Kidney (tissue), 22 donors: ENCODE measurements at places on chromosomes 7 and 10. TPM values are rescaled to one million over a fixed set of nuclear protein-coding genes. Genes with fewer than 3 reads are reported as not detected.

- no peaks in the 10 kb centered on the region for H3K27me3 ChIP-seq
- DNase-seq = no peak
- H3K27ac ChIP-seq = no peak overlapping the region
Observed at GRCh38 chr7:104096683-104097082, 107.2 kb upstream of the RELN start.

FOXI2 gene
- 1.1 TPM for total RNA-seq

DNA sequence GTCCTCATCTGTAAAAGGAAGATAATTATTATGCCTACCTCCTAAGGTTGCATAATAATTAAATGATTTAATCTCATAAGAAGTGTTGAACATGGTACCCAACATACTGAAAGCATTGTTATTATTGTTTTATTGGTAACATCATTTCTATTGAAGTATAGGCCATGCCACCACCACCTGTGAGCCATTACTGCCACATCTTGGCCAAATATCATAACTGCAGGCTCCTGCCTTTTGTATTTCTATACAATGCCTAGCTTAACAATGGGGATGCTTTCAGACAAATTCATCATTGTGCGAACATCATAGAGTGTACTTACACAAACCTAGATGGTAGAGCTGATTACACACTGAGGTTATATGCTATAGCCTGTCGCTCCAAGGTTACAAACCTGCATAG lies 61.1 kb upstream of the NPSR1 start:
- H3K27me3 ChIP-seq = no peaks in the 10 kb centered on the region
- no peaks in the 10 kb centered on the region for H3K36me3 ChIP-seq
- H3K4me3 ChIP-seq = no peak overlapping the region
- no peak for DNase-seq
- no peak overlapping the region for H3K27ac ChIP-seq

DNA sequence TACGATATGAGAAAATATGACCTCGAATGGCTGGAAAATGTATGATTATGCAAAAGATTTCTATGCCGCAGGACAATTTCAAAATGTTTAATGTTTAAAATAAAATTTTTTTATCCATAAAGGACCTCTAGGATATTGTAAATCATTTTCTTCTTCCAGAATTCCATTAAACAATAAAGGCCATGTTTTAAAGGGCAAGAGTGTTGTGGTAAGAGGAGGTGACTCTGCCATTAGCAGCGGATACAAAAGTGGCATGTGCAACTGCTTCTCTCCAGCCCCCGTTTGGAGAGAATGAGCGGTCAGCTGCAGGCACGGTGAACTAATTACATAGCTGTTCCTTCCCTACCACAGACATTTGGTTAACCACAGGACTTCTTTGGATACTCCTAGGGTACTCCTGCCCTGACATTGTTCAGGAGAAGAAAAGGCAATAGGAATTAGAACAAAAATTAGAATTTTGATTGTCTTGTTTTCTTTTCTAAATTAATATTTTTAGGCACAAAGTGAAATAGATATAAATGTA lies 63.8 kb downstream of the HBP1 start:
- no peaks in the 10 kb centered on the region for H3K27me3 ChIP-seq
- H3K4me1 ChIP-seq = no peaks in the 10 kb centered on the region
- DNase-seq = no peak
- H3K4me3 ChIP-seq = no peak overlapping the region
- no peaks in the 10 kb centered on the region for H3K36me3 ChIP-seq

GRCh38 chr10:91036807-91037411 lies 116.0 kb upstream of the ANKRD1 start:
- DNase-seq = no peak
- H3K27me3 ChIP-seq = no peaks in the 10 kb centered on the region
- H3K4me3 ChIP-seq = no peak overlapping the region
- H3K36me3 ChIP-seq = no peaks in the 10 kb centered on the region
- H3K27ac ChIP-seq = no peak overlapping the region

DNA sequence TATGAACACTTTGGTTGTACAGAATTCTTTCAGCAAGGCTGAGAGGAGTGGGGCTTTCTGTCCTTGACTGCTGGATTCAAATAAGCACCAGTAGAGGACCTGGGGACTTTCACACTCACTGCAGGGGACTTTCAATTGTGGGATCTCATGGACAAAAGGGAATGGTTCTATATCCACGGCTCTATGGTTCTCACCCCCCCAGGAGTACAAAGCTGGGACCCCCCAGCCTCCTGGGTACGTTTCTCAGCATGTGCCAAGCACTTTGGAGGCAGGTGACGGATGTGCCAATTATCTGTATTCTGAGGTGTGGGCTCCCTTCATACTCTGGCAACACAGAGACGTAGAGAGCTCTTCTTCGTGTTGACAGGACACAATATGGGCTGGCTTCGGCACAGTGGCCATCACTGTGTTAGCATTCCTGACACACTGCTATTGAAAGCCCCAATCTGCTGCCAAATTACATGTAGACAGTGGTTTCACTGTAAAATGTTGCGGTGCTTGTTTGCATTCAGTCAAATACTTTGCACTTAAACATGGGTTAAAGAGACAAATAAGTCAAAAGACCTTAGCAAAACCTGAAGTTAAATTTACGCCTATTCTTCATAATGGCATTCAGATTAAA lies 92.7 kb upstream of the SAMD8 start:
- H3K27me3 ChIP-seq = no peaks in the 10 kb centered on the region
- H3K4me3 ChIP-seq = no peak overlapping the region
- no peaks in the 10 kb centered on the region for H3K4me1 ChIP-seq

MMP21 gene
- total RNA-seq = 0.13 TPM

DNA sequence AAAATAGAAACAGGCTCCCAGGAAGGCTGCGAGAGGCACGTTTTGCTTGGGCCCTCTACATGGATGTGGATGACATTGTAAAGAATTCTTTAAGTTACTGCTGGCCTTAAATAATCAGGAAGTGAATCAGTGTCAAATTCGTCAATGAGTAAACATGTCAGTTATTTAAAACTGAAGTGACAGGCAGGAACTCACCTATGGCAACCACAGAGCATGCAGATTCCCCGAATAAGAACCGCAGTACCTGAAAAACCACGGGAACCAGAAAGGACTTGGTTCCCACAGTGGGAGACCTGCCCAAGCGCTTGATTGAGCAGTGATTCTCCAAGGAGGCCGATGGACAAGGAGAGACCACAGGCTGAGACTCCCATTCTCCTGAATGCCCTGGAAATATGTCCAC lies 351.2 kb upstream of the AKR1E2 start:
- H3K27me3 ChIP-seq = no peaks in the 10 kb centered on the region
- H3K4me3 ChIP-seq = no peak overlapping the region
- no peak for DNase-seq

NRG3 gene
- 5.4 TPM for total RNA-seq

DNA sequence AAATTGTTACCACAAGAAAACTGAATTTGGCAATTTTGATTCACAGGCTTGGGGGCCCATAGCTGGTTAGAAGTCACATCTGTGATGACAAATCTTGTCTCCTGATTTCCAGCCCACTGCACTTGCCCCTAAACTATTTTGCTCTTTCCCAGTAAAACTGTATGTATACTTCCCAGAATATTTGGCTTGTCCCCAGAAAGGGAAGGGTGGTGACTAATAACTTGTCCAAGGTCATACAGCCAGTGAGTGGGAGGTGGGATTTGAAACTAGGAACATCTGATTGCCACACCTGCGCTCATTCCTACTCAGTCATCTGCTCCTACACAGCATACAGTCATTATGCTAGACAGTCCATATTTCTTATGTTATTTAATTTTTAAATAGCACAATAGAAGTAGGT lies 304.5 kb downstream of the SDHAF3 start:
- H3K36me3 ChIP-seq = no peaks in the 10 kb centered on the region
- H3K4me1 ChIP-seq = no peaks in the 10 kb centered on the region
- DNase-seq = no peak
- H3K4me3 ChIP-seq = no peak overlapping the region
- H3K27ac ChIP-seq = peak overlapping the region; percentile 32

EGR2 gene
- total RNA-seq = 1.6 TPM

- no peaks in the 10 kb centered on the region for H3K27me3 ChIP-seq
- H3K27ac ChIP-seq = no peak overlapping the region
- no peaks in the 10 kb centered on the region for H3K36me3 ChIP-seq
- H3K4me3 ChIP-seq = peak overlapping the region; percentile 33
- H3K4me1 ChIP-seq = no peaks in the 10 kb centered on the region
Observed at GRCh38 chr10:11824825-11825224, 1.7 kb downstream of the PROSER2 start.

DNA sequence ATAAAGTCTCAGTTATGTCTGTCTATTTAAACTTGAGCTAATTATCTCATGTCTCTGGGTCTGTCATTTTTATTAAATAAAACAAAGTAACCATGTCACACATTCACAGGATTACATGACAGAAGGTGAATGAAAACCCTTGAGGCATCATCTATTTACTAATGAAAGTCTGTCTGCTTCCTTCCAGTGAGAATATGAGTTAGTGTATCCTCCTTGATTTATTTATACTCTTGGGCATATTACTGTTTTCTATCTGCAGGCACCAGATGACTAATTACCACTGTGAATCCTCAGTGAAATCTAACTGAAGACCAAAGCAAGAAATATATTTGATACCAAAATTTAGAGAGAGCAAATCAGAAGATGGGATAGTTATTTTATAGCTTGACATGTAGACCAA lies 163.7 kb downstream of the CDC14C start:
- H3K36me3 ChIP-seq = no peaks in the 10 kb centered on the region
- no peak for DNase-seq
- H3K4me1 ChIP-seq = no peaks in the 10 kb centered on the region
- H3K27ac ChIP-seq = no peak overlapping the region
